T follicular helper cell (primary cell): ENCODE measurements at places on chromosomes 7 and 10.
A peak's percentile ranks its signal among the peaks of the same experiment; 100 is the strongest.

DNA sequence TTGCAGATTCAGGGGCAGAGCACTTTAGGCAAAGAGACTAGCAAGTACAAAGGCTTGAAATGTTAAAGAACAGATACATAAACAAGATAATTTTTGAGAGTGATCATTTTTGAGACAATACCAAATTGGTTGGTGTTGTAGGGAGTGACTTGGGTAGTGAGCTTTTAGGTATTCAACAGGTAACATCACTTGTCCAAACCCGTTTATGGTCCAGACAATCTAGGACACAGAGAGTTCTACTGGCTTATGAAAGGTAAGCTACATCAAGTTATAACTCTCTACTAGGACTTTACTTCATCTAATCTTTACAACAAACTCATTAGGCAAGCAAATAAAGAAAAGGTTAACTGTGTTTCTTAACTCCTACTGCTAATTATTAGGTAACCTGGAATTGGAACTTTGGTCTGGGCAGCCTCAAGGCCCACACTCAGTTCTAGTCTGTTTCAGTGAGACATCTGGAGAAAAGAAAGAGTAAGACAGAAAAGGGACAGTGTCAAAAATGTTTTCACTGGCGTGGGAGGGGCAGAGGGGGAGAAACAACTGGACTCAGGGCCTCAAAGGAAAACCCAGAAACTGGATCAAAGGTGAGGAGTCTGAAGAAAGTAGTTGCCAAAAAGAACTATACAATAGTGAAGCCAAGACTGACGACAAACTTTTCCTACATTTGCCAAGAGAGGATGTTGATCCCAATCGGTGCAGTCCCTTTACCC, 39.2 kb downstream of the GNAT3 start:
- DNase-seq = no peak

DNA sequence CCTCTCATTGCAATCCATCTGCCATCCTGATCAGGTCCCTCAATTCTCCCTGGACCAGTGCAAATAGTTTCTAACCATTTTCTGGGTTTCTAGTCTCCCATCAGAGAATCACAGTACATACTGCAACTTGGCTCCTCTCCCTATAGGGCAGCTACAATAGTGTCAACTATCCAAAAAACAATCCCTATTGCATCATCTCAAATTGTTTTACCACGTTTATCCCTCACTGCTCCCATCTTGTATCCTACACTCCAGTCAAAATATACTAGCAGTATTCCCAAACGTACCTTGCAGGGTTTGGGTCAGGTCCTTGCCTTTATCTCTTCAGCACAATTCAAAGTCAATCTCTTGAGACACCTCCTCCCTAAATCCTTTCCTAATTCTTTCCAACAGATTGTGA, 23.6 kb downstream of the ASB15 start:
- no peak for DNase-seq

- no peak for DNase-seq
Measured at GRCh38 chr7:22863156-22863899, 40.7 kb upstream of the TOMM7 start.

DNA sequence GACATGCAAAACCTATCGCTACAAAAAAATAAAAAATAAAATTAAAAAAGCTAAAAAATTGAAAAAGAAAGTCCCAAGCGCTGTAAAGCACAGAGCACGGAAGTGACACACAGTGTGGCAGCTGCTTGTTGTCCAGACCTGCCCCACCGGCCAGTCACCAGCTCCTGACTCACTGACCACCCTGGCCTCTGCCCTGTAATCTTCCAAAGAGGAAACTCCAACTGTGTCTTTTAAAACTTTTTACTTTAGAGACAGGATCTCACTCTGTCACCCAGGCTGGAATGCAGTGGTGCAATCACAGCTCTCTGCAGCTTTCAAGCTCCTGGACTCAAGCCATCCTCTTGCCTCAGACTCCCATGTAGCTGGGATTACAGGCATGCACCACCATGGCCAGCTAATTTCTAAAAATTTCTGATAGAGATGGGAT, 23.6 kb downstream of the GNA12 start:
- DNase-seq = no peak

- DNase-seq = no peak
Measured at GRCh38 chr10:33772370-33773252, 438.1 kb upstream of the NRP1 start.

- no peak for DNase-seq
Measured at GRCh38 chr10:30865141-30865926, 166.3 kb downstream of the ZNF438 start.

DNA sequence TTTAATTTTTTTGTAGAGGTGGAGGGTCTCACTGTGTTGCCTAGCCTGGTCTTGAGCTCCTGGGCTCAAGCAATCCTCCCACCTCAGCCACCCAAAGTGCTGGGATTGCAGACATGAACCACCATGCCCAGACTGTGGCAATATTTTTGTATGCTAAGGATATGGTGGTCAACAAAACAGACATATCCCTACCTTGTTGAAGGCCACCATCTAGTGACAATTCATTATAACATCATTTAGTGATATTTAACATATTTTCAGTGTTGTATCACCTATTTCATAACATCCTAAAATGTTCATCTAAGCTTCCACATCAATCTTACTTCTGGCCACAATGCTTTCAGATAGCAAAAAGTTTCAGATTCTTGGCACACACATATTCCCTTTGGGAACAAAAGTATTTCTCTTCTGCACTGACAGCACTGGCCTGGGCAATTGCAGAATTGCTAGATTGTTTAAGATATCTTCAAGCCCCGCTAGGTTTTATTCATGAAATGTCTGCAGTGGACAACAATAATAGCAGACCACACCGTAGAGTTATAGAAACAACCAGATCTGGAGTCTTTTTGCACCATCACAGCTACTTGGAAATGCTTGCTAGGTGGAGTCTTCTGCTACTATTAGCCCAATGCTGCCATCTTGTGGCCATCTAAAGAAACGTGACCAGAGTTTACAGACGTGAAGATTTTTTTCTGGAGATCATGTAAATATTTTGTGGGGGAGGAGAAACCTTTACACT, 58.4 kb downstream of the DNAJC12 start:
- DNase-seq = peak; percentile 61

- no peak for DNase-seq
Measured at GRCh38 chr7:47282790-47283496, 299.0 kb downstream of the TNS3 start.

GRCh38 chr10:95560278-95561176, 644 bp downstream of the SORBS1 start:
- DNase-seq = peak; percentile 24

DNA sequence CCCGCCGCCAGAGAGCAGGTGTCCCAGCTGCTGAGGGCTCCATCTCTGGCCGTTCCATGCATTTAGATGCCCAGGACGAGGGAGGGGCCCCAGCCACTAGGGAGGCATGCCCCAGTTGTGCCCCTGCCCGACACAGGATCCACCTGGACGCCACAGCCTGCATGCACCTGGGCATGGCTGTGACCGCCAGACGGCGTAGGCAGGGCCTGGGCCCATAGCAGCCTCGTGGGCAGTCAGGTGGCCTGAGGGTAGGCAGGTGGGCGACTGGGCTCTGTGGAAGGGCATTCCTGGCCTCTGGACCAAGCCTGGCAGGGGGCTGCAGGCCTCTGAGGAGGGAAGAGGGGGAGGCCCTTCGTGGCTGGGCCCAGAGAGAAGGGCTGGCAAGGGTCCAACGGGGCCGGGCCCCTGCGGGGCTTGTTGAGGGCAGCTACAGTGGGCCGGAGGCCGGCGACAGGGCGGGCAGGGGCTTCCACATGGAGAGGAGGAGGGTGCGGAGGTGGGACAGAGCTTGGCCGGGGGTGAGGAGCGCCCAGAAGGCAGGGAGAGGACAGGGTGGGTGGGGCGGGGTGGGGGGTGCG, 76.0 kb upstream of the NKX6-2 start:
- no peak for DNase-seq

DNA sequence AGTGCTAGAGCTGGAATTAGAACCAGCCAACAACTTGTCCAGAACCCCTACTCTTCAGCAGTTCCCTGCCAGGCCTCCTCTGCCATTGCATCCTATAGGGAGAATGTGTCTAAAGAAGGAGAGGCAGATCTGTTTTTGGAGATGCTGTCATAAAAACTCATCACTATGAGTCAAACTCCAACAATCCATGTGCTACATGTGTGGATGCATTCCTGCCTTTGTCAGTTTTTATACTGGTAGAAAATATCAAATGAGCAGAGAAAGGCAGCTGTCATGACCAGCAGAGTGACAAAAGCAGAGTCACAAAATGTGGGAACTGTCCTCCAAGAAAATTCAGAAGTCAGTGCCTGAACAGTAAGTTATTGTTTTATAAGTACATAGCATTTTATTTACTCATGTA, 93.0 kb downstream of the ABLIM1 start:
- no peak for DNase-seq

DNA sequence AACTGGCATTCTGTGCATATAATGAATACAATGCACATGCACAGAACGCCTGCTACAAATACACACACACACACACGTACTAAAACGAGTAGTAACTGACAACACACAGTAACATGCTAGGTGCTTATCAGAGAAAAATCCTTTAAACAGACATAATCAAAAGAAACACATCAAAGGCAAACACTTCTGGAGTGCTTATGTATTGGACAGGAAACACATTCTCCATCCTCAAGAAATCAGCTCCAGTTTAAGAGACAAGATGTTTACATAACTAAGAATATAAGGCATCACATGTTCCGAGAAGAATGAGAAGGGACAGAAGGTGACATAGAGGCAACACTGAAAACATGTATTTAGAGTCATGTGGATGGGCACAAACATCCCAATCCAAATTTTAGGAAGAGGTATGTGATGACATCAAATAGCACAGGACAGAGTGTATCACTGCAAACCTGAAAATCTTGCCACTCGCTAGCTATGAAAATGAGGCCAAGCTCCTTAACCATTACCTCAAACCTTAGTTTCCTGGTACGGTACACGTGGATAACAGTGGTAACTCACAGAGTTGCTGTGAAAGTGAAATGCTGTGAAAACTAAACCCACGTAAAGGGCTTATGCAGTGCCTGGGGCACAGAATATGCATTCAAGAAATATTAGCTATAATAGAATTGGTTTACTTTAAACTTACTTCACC, 619.6 kb downstream of the PARD3 start:
- no peak for DNase-seq

DNA sequence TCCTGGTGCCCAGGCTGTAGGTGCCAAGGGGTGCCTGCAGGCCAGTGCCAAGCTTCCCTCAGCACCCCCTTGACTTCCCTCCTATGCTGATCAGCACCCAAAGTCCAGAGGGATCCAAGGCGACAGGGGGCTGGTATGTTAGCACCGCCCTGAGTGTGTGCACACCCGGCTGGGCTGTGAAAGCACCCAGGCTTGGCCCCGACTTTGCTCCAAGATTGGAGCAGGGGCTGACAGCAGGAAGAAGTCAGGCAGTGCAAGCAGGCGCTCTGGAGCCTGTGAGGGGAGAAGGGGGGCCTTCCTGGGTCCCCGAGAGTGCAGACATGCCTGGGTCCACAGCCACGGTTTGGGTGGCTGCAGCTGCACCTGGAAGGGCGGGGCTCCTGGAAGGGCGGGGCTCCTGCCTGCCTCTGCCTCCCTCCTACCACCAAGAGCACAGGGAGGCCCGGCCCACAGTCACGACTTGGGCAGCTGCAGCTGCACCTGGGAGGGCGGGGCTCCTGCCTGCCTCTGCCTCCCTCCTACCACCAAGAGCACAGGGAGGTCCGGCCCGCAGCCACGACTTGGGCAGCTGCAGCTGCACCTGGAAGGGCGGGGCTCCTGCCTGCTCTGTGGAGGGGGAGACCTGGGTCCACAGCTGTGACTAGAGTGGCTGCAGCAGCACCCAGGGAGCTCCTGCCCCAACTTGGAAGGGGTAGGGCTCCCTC, 30.2 kb upstream of the ZMYND11 start:
- DNase-seq = no peak

GRCh38 chr7:108497082-108497725, 28.7 kb downstream of the PNPLA8 start:
- peak; percentile 11 for DNase-seq

- DNase-seq = no peak
Measured at GRCh38 chr10:97336446-97336845, 1.9 kb upstream of the FRAT2 start.

DNA sequence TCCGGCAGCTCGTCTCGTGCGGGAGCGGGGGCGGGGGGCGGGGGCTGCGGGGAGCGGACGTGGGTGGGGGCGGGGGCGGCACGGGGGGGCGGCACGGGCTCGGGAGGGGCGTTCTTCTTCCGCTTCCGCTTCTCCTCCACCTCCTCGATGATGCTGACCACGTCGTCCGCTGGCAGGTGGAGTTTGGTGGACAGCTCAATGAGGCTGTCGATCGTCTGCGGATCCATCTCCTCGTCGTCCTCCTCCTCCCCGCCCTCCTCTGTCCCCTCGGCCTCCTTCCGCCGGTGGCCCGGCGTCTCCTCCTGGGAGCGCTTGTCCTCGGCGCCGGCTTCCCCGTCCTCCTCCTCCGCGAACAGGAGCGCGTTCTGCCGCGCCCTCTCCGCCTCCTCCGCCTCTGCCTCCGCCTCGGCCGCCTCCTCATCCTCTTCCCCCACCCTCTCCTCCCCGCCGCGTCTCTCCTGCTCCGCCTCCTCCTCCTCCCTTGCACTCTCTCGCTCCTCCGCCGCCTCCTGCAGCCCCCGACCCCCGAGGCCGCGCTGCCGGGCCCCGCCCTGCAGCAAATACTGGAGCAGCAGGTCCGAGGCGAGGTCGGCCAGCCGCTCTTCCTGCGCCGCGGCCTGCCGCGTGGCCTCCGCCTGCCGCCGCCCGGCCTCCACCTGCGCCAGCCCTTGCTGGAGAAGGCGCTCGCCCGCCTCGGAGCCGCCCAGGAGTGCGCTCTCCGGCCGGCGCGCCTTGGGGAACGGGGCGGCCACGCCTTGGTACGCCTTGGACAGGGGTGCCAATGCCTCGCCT, 1.9 kb downstream of the VGF start:
- no peak for DNase-seq

GRCh38 chr7:101399759-101400158, 37.1 kb downstream of the COL26A1 start:
- no peak for DNase-seq

DNA sequence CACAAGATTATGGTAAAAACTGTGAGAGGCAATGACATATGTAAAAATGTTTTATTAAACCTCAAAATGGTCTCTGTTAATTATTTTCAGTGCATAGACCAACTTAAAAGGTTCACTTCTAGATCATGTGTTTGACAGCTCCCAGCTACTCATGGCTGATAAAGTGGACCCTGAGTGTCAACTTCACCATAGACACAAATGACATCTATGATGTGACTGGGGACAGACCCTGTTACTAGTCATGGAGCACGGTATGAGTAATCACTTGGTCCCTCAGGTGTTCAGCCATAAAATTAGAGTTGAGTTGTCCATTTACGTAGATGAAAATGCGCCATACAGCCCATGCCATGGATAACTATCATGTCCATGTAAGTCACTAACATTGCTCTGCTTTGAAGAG, 199.8 kb downstream of the ZNF365 start:
- DNase-seq = no peak

- no peak for DNase-seq
Measured at GRCh38 chr7:7920481-7920880, 48.1 kb upstream of the GLCCI1 start.

- no peak for DNase-seq
Measured at GRCh38 chr7:11319491-11320274, 346.0 kb downstream of the PHF14 start.
